Stimulated activated CD8-positive, alpha-beta memory T cell treated with anti-CD3 and anti-CD28 coated beads, Interleukin-12 subunit alpha, Interleukin-12 subunit beta, amount 100 ng/mL, for 4 hours (primary cell): ENCODE measurements at places on chromosomes 11 and 22.
A peak's percentile ranks its signal among the peaks of the same experiment; 100 is the strongest.

- no peak for DNase-seq
Measured at GRCh38 chr22:35752863-35753189, 35.2 kb downstream of the APOL5 start.

GRCh38 chr11:77081976-77082836, 15.4 kb downstream of the CAPN5 start:
- no peak for DNase-seq

GRCh38 chr11:43987384-43988039, 45.1 kb downstream of the C11orf96 start:
- no peak for DNase-seq

GRCh38 chr11:34448223-34448994, 9.7 kb downstream of the CAT start:
- no peak for DNase-seq

DNA sequence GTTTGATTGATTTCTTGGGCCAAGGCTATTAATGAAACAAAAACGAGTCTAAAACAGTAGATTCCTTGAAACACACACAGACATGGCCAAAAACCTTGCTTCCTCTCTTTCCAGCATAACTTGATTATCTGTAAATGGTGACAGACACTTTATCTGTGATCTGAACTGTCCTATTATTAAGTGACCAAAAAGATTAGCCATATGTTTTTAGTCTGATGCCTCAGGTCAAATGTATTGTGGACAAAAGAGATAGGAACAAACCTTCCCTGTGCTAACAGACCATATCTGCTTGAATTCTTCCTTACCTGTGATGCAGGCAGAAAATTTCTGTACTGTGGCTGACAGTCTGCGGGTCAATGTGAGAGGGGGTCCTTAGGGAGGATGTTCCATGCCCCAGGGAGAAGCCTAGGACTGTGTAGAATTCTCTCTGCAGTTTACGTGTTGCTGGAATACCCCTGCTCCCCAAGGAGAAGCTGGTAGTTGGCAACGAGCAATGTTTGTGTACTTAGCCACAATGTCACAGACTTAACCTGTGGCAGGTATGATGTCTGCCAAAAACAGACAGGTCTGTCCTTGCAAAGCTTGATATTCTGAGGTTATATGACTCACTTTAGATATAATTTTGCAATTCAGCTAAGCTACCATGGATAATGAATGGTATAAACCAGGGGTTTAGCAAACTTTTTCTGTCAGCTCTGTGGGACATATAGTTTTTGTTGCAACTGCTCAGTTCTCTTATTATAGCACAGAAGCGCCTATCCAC, 31.2 kb downstream of the C11orf71 start:
- no peak for DNase-seq

DNA sequence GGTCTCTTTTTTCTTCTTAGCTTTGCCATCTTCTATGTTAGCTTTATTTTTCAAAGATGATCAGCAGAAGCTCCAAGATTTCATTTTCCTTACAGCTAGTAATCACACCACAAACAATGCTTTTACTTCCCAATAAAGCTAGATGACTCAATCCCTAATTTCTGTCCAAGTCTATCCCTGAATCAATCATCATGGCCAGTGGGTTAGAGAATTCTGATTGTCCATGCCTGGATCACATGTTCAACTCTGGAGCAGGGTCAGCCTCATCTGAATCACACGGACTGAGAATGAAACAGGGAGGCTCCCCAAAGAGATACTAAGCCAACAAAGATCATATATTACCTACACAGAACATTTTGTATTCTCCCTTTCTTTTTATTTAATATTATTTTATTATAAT, 79.6 kb downstream of the BBOX1 start:
- DNase-seq: no peak

GRCh38 chr11:2453436-2453835, 8.6 kb downstream of the KCNQ1 start:
- DNase-seq: no peak

- no peak for DNase-seq
Measured at GRCh38 chr11:113272281-113272680, 42.1 kb upstream of the TTC12 start.

DNA sequence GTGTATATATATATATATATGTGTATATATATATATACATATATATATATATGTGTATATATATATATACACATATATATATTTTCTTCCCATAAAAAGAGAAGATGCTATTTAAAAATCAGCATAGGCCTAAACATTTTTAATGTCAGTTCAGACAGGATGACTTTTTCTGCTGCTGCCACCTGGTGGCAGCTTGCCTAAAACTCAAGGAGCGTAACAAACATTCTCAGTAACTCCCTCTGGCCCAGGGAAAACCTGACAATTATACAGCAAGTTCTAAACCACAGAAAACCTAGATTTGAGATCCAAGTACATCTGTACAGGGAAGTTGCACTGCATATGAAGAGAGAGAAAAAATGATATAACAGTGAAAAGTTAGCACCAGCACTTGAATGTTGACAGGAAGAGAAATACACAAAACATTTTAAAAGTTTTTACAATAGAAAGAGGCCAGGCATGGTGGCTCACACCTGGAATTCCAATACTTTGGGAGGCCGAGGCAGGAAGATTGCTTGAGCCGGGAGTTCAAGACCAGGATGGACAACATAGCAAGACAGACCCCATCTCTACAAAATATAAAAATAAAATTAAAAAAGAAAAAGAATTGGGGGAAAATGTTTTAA, 16.6 kb downstream of the OR8A1 start:
- no peak for DNase-seq

DNA sequence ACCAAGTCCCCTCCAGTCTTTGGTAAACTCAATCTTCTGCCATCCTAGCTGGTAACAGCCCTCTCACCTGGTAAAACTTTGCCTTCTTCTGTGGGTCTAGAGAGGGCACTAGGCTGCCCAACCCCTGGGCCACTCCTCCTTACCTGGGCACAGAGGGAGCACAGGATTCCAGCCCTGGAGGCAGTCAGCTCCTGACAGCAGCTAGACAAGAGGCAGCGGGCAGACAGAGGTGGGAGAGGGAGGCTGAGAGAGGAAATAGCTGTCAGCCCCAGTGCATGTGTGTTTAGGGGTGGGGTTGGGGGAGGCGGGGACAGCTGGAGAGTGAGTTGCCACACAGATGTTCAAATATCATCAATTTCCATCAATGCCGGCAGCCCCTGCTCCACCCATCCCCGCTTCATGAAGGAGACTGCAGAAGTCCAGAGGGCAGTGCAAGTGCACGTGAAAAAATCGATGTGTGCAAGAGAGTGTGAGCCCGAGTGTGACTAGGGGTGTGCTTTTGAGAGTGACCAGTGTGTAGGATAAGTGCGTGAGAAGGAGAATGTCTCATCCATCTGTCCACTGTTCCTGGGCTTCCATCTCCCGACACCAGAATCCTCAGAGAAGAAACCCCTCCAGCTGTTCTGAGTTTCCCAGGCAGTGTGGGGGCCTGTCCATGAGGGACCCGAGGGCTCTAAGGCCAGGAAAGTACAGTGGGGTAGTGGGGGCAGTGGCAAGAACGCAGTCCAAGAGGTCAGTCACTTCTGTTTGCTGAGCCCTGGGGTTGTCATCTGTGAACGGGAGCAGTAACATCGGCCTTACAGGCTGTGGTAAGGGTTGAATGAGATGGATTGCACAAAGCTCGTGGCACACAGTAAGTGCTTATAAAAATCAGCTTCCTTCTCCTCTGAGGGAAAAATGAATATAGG, at the start of gene PTGDR2:
Gene PTGDR2, minus strand, starts transcription at position 225 of the 908 bp plus-strand sequence. CDS start 2,228 bp downstream, outside the sequence.
- no peak for DNase-seq

DNA sequence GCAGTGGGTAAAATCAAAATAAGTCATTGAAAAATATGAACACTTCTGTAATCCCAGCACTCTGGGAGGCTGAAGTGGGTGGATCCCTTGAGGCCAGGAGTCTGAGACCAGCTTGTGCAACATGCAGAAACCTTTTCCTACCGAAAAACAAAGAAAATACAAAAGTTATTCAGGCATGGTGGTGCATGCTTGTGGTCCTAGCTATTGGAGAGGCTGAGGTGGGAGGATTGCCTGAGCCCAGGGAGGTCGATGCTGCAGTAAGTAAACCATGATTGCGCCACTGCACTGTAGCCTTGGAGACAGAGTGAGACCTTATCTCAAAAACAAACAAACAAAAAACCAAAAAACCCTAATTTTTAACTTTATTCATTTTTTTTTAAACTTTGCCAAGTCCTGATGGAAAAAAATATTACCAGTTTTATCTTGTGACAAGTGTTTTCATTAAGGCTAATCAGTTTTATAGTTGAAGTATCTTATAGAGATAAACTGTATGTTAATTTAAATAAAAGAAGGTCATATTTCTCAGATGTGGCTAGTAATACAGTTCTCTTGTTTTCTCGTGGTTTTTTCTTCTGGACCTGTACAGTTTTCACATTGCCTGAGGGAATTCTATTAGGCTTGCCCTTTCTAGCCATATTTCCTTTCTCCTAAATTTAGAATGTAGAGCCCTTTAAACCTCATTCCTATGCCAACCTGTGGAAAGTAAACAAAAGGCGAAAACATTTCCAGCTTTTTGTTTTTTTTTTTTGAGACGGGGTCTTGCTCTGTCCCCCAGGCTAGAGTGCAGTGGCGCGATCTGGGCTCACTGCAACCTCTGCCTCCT, 9.4 kb downstream of the HIPK3 start:
- DNase-seq: no peak

DNA sequence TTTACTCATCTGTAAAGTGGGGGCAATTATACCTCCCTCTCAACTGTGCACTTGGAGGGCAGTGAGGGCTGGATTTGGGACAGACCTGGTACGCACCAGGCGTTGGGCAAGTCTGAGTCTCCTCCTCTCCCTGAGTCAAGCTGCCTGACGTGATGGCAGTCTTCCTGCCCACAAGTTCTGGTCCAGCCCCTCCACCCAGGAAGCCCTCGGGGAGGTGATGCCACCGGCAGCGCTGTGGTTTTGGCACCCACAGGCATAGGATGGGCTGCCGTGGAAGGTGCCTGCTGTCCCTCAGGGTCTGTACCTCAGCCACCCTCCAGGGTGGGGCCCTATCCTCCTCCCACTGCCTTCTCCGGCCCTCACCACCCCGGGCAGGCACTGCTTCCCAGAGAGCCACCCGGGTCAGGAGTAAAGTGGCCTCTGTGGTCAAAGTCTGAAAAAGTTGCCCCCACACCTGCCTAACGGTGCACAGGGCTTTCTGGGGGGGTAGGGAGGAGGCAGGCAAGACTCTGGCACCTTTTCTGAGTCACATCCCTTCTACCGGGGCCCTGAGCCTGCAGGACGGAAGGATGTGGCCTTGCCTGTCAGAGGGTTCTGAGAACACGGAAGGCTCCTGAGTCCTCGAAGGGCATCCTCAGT, 6.5 kb upstream of the APOBEC3H start:
- peak; percentile 81 for DNase-seq

DNA sequence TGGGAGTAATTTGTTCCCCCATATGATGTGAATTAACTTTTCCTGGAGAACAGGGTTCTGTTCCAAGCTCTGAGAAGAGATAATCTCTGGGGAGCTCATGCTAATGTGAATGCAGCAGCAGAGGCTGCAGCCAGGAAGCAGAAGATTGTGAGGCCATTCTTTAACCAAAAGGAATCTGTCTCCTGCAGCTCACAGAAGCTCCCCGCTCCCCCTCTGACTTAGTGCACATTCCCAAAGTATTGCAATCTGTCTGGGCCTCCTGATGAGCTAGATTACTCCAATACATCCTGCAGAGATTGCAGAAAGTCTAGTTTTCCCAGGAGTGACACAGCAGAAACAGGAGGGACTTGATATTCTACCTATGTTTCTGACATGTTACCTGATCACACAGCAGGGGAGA, 420.6 kb upstream of the FAT3 start:
- no peak for DNase-seq

- no peak for DNase-seq
Measured at GRCh38 chr11:108144615-108145014, 23.2 kb downstream of the ACAT1 start.

DNA sequence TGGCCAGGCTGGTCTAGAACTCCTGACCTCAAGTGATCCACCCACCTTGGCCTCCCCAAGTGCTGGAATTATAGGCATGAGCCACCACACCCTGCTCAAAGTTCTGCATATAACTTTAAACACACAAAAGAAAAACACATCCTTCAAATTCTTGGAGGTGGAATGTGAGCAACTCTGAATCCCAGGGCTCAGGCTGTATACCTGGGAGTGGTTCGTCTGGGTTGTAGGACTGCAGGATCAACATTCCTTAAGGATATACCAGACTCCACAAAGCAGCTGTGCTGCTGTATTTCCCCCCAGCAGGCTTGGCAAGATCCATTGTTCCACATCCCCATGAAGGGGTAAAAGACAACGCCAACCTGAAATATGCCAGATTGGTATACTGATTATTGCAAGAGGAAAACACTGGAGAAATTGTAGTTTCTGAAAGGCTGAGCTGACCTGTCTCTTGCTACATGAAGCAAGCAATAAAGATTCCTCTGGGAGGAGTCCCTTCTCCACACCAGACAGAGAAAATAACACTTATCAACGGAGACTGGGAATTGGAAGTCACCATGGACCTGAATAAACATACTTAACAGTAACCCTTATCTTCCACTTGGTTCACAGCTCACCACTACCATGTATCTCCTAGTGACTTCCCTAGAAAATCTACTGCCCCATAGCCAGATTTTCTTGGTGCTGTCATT, 12.2 kb upstream of the RPS3 start:
- no peak for DNase-seq

DNA sequence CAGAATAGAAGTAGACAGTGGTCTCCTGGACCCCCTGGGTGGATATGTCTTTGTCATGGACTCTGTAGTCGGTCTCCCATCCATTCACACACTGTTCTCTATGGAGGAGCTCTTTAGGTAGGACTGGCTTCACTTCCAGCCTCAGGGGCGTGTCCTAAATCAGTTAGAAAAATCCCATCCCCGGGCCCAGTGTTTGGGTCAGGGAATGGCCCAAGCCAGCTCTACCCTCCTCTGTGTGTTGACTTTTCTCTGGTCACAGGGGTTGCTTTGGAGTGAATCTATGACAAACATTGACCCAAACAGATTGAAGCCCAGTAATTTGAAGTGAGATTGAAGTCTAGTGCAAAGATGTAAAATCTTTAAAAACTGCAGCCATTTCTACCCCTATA, 34.0 kb downstream of the WEE1 start:
- DNase-seq: no peak

GRCh38 chr11:72793076-72793424, 797 bp downstream of the STARD10 start:
- no peak for DNase-seq

- DNase-seq: no peak
Measured at GRCh38 chr11:128532016-128532571, 55.3 kb downstream of the ETS1 start.
